ENCODE measurements at places on chromosomes 11 and 22. TPM values are rescaled to one million over a fixed set of nuclear protein-coding genes. Genes with fewer than 3 reads are reported as not detected.

The SCGB1A1 gene
- not detected for total RNA-seq

The TMEM225 gene
- not detected for total RNA-seq

The KLHDC7B gene
- 0.10 TPM for total RNA-seq

The KIF18A gene
- total RNA-seq: 12.9 TPM

DNA sequence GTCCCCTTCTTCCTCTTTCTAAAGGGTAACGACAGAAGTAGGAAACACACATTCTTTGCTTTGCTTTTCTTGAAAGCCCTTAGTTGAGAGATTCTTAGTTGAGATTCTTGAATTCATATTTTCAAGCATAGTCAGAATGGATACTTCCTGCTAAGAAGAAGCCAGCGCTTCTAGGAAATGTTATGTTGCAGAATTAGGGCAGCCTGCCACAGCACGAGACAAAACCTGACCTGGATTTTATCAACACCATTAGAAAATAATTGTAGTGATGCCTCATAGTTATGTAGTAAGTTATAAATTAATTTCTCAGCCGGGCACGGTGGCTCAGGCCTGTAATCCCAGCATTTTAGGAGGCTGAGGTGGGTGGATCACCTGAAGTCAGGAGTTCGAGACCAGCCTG is 37.9 kb upstream of the NUP160 start:
- peak; percentile 50 for DNase-seq

- DNase-seq: peak; percentile 12
Measured at GRCh38 chr11:117583063-117583801, 213.8 kb downstream of the DSCAML1 start.
